Stimulated activated CD4-positive, alpha-beta T cell treated with anti-CD3 and anti-CD28 coated beads, Interleukin-1b, Interleukin-23, amount 100 ng/mL, for 1 hour (primary cell): ENCODE measurements at places on chromosomes 1 and 21.

- no peak for DNase-seq
Measured at GRCh38 chr1:25743164-25744139, 56.5 kb upstream of the SELENON start.

GRCh38 chr1:248013229-248013710, at the start of gene OR2L5:
Gene OR2L5, plus strand, starts transcription at chr1:248013660. Its CDS starts 8,288 bp downstream, at chr1:248021948.
- no peak for DNase-seq

- DNase-seq = no peak
Measured at GRCh38 chr1:161494091-161494735, 11.0 kb upstream of the FCGR2A start.

GRCh38 chr1:213621077-213621476, 366.7 kb upstream of the PROX1 start:
- no peak for DNase-seq

- DNase-seq = no peak
Measured at GRCh38 chr1:227260433-227260832, 57.9 kb downstream of the CDC42BPA start.

- no peak for DNase-seq
Measured at GRCh38 chr1:17744666-17745478, 10.3 kb upstream of the ACTL8 start.

- DNase-seq = no peak
Measured at GRCh38 chr1:201060586-201060985, 37.1 kb upstream of the KIF21B start.

GRCh38 chr1:20588634-20589225, at the start of gene CDA:
Gene CDA, plus strand, starts transcription at chr1:20589097. Its CDS starts 33 bp downstream, at chr1:20589130.
- DNase-seq = no peak

DNA sequence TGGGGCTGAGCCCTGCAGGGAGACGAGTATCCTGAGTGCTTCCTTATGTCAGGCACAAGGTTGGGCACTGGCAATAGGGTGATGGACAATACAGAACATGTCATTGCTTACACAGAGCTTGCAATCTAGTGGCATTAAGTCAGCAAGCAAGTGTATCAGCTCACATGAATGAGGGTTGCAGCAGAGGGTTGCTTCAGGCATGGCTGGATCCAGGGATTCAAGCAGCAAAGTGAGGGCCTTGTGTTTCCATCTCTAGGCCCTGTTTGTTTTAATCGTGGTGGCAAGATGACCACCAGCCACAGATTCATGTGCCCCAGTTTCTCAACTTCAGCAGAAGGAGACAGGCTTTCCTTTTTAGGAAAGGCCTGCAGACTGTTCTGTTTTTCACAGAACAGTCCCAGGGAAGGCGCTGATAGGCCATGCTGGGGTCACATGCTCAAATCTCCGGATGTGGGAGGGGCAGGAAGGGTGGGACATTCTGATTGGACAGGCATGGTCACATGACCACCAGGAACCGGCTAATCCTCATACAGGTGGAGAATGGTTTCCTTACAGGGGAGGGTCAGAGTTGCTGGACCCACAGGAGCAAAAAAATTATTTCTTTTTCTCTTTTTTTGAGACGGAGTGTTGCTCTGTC, 14.4 kb downstream of the PLOD1 start:
- no peak for DNase-seq

DNA sequence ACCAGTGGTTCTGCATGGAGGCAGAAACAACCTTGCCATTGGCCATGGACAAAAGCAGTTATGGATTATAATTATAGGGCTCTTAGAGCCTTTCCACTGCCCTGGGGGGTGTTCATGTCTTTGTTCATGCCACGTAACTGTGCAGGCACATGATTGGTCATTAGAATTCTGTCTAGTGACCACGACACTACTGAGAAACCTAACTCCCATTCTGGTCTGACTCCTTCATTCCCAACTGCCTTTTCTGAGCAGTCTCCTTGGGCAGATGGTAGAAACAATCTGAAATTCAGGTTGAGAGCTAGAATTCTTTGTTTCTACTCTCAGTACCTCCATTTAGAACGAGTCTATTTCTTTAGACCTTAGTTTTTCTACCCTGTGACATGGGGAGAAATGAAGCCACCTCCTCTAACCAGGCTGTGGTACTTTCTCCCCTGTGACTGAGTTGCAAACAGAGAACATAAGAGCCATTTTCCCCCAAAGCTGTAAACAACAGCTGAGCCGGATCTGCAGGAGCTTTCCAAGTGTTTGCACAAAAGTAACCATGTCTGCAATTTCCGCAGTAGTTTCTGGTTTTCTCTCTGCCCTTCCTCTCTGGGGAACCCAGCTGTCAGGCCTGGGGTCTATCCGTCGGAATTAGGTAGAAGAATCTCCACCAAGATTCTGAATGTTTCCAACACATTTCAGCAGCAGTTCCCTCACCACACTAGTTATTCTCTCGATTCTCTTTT, 37.7 kb upstream of the IPO9 start:
- no peak for DNase-seq

DNA sequence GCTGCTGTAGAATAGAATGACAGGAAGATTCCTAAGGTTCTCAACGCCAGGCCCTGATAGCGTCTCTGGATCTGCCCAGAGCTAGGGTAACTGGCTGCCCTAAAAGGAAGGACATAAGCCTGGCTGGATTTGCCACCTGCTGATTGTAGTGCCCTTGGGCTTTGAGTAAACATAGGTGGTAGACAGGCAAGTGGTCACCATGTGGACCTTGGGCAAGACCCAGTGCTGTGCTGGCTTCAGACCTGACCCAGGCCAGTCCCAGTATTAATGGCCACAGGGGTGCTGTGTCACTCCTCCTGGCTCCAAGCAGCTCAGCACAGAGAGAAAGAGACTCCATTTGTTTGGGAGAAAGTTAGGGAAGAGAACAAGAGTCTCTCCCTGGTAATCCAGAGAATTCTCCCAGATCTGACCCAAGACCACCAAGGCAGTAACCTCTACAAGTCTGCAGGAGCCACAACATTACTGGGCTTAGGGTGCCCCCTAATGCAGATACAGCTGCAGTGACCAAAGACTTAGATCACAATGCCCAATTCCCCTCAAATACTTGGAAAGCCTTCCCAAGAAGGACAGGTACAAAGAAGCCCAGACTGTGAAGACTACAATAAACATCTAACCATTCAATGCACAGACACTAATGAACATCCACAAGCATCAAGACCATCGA, 44.5 kb downstream of the PHTF1 start:
- DNase-seq = no peak

- no peak for DNase-seq
Measured at GRCh38 chr21:38597421-38597820, 99.1 kb upstream of the ERG start.

DNA sequence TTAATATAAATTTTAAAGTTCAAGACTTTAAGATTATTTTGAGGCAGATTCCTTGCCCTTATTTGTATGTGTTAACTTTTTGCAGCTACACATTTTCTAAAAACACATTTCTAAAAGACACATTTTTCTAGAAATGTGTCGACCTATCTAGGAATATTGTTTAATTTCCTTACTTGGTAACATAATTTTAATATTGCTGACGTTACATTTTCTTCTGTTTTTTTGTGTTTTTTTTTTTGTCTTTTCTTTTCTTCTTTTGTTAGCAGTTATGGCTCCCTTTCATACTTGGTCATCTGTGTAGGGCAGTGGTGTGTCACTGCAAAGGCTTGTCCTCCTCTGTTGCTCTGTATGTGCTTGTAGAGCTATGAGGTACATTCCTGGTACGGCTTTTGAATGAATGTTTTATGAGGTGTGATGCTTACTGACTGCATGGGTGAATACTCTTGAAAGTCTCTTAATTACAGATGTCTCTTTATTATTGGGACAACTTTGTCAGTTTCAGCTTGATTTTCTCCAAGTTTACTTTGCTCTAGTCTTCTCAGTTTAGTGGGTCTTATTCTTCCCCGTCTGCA, 30.1 kb downstream of the LRRC8D start:
- DNase-seq = no peak

- DNase-seq = no peak
Measured at GRCh38 chr1:50527249-50527986, 104.2 kb upstream of the DMRTA2 start.

DNA sequence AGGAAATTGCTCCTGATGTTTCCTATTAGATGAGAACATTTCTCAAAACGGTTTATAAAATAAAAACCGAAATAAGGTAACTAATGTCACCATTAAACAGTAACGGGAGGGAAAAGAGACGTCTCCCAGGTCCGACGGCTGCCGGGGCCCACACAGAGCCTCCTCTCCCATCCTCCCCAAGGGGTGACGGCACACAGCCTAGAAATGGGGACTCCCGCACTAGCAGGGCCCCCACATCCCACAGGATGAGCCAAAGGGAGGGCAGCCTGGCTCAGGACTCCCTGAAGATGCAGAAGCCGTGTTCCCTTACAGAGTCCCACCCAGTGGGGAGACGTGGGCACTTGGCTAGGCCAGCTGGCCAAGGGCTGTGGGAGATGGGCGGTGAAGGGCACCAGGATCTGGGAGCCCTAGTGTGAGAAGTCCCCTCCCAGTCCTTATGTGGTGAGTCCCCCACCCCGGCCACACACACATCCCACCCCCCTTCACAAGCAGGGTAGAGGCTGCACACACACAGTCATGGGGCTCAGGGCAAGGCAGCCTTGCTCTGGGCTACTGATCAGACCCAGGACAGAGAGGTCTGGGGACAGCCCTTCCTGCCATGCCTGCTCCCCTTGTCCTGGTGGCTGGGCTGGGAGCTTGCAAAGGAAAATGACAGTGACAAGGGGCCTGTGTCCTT, 3.3 kb downstream of the KRTAP10-3 start:
- no peak for DNase-seq

DNA sequence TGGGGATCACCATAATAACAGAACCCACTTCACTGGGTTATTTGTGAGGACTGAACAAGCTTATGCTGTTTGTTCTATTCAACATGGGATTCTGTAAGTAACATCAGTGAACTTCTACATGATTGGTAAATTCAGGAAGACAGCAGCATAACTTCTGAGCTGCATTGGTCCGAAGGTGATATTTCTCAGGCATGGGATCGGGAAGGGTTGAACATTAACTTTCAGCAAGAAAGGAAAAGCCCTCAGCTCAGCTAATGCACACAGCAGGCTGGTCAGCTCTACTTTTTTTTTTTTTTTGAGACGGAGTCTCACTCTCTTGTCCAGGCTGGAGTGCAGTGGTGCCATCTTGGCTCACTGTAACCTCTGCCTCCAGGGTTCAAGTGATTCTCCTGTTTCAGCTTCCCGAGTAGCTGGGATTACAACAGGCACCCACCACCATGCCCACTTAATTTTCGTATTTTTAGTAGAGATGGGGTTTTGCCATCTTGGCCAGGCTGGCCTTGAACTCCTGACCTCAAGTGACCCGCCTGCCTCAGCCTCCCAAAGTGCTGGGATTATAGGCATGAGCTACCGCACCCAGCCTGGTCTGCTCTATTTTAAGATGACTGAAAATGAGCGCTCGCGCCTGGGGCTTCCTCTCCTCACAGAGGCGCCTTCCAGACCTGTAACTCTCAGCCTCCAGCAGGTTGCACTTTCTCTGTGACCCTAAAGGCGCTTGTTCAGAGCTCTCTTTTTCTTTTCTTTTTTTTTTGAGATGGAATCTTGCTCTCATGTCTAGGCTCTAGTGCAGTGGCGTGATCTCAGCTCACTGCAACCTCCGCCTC, 42.2 kb downstream of the ECE1 start:
- no peak for DNase-seq

DNA sequence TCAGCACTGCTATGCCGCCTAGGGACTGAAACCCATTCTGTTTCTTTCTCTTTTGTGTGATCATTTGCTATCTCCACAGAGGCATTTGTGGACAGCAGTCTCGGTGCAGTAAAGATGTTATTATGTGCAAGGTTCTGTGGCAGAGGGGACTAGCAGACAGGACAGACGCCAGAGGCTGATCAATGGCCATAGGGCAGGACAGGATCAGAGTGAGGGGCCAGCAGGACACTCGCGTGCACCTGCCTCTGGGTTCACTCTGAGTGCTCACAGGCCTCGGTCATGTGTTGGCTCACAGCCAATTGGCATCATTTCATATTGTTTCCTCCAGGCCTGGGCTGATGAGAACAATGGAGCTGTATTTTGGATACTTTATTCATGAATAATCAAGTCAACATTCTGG, 212.6 kb downstream of the TGFB2 start:
- DNase-seq = no peak

GRCh38 chr1:220833436-220833835, 45.8 kb upstream of the HLX start:
- DNase-seq = no peak

DNA sequence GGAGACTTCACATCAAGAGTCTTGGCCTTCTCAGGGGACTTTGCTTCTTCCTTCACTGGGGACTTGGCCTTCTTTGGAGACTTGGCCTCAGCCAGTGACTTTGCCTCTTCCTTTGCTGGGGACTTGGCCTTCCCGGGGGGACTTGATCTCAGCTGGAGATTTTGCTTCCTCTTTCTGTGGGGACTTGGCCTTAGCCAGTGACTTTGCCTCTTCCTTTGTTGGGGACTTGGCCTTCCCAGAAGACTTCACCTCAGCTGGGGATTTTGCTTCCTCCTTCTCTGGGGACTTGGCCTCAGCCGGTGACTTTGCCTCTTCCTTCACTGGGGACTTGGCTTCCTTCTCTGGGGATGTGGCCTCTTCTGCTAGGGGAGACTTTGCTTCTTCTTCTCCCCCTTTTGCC, 13.5 kb upstream of the CD2 start:
- DNase-seq = no peak

DNA sequence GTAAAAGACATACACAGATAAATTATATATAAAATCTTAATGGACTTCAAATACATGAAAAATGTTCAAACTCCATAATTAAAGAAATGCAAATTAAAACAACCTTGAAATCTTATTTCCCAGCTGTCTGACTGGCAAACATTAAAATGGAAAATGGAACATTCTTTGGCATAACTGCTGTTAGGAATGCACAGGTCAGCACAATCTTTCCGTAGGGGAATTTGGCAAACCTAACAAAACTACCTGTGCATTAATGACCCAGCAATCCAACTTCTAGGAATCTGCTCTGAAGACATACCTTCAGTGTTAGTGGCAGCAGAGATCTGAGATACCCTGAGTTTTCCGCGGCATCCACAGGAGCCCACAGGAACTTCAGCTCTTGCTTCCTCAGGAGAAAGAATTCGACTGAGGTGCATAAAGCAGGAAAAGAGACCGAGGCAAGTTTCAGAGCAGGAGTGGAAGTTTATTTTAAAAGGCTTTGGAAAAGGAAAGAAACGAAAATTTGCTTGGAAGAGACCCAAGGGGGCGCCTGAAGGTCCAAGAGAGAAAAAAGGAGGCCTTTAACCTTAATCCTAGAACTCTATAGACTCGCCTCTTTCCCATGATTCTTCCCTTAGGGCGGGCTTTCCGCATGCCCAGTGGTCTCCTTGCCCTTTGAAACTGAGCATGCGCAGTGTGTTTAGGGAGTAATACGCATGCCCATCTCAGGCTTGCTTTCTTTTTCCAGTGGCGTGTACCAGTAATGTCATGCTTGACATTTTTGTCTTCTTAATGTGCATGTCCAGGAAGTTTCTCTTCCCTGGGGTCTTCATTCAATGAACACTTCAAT, 24.8 kb downstream of the LYPD8 start:
- no peak for DNase-seq

GRCh38 chr1:32873484-32873883, 2.8 kb upstream of the FNDC5 start:
- no peak for DNase-seq

DNA sequence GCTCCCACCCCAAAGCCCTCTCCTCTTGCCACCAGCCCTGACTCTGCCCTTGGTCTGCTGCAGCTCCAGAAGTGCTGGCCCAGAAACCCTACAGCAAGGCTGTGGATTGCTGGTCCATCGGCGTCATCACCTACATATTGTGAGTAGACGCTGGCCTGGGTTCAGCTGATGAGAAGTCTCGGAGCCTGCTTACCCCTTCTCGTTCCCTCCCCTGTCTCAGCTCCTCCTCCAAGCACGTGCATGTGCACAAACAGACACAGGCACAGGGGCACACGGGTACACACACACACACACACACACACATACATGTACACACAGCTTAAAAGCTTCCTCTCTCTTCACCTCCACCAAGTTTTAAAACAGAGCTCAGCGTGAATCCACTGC, 24.3 kb downstream of the CAMK1G start:
- no peak for DNase-seq
